D341Med (cell line): ENCODE measurements at places on chromosomes 6 and 20.

DNA sequence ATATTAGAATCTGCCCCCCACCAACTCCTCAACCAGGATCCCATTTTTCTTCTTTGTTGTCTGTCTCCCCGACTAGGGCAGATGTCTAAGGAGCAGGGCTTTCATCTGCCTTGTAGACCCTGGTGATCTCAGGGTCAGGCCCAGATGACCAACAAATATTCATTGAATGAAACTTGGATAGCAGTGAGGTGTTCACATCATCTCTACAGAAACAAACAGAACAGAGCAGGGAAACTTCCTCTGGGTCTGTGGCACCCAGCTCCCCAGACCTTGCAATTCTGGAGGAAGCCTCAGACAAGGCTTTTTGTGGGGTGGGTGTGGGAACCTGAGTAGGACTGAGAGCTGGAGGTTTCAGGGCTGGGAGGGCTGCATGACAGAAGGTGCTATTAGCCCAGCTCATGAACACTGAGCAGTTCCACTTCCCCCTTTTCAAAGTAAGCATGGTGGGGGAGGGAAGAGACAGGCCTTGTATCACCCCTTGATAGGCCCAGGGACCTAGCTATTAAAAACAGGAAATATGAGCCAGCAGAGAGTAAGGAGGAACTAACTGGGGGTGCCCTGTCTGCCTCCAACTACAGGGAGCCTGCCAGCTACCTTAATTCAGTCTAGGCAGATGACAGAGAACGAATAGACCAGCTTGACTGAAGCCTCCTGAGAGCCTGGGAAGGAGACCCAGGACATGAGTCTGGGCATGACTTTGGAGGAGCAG, 37.3 kb upstream of the TOP1 start:
- DNase-seq = no peak

GRCh38 chr20:19626896-19627295, 131.2 kb upstream of the RIN2 start:
- DNase-seq = no peak

- DNase-seq = no peak
These were observed 15.8 kb downstream of the KCNQ2 start for GRCh38 chr20:63456429-63457284.

GRCh38 chr20:49476016-49476355, 6.5 kb downstream of the KCNB1 start:
- no peak for DNase-seq

GRCh38 chr20:16432466-16433292, 140.6 kb downstream of the KIF16B start:
- DNase-seq = no peak

GRCh38 chr6:148398244-148398643, 55.6 kb downstream of the SASH1 start:
- no peak for DNase-seq

DNA sequence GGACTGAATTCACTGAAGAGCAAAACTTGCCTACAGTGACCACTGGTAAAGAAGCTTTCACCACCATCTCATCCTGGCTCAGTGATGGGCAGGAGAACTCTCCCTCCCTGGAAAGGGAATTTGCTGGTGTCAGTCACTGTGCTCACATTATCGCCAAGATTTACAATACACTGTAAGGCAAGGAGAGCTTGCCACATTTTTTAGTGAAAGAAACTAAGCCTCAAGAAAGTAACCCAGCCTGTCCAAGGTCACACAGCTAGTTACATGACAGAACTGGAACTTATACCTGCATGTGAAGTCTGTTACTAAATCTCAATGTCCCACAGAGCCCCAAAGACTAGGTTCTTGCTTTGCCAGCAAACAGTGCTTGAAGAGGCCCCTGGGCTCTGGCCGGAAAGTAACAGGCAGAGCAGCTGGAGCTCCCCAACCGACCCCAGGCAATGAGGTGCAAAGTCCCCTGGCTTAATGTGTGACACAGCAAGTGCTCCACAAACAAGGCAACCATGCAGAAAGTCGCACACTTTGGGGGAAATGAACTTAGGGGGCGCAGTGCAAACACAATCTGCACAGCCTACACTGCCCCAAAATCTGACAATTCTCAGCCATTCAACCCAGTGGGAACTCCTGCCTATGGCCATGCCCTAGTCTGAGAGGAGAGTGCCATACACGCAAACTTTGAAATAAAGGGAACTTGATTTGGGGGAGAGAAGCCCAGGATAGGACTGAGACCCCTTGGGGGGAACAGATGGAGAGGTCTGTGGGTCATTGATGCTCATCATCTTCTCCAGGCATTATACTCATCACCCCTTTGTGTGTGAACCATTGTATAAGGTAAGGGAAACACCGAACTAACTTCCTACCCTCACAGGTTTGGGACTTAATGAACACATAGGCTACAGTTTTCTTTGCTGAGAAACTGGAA, 1.9 kb downstream of the BCL2L1 start:
- no peak for DNase-seq

- no peak for DNase-seq
These were observed 22.7 kb upstream of the KIF25 start for GRCh38 chr6:167974640-167975344.

- DNase-seq = no peak
These were observed 1.6 kb downstream of the PPP1R16B start for GRCh38 chr20:38806855-38807655.

- DNase-seq = no peak
These were observed 44.6 kb upstream of the TBC1D7 start for GRCh38 chr6:13372688-13373487.

- no peak for DNase-seq
These were observed 537.2 kb downstream of the PKHD1 start for GRCh38 chr6:51550243-51550642.

- DNase-seq = peak; percentile 60
These were observed 58.2 kb upstream of the NKX2-2 start for GRCh38 chr20:21571841-21572690.

DNA sequence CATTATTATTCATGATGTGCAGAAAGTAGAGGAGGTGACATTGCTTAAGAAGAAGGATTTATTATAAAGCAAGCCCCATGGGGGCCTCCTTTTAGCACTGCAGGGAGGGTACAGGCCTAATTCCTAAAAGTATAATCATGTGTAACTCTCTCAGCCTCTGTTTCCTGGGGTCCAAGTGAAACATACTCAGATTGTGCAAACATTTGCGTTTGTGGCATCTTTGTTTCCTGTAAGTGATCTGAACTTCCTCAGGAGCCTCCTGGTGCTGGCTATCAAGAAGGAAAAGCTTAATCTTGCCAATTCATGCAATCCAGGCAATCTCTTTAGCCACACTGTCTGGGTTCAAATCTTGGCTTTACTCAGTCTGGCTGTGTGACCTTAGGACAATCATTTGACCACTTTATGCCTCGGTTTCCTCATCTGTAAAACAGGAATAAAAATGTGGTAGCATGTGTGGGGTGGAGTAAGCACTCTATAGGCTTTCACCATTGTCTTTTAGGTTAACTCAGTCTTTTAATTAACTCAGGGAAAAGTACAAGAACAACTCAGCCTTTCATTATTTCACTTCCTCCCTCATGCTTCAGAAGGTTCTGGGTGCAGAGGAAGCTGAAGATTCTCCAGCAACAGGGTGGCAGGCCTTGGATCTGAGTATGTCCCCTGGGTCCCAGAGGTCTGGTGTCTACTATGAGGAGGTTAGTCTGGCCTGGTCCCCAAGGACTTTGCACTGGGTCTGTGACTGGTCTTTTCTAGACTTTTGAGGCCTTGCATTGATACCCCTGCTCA, 831 bp upstream of the SIRPB2 start:
- no peak for DNase-seq

GRCh38 chr6:151166180-151166579, 73.6 kb upstream of the AKAP12 start:
- no peak for DNase-seq

- DNase-seq = no peak
These were observed 68.8 kb downstream of the CDS2 start for GRCh38 chr20:5195655-5196054.

DNA sequence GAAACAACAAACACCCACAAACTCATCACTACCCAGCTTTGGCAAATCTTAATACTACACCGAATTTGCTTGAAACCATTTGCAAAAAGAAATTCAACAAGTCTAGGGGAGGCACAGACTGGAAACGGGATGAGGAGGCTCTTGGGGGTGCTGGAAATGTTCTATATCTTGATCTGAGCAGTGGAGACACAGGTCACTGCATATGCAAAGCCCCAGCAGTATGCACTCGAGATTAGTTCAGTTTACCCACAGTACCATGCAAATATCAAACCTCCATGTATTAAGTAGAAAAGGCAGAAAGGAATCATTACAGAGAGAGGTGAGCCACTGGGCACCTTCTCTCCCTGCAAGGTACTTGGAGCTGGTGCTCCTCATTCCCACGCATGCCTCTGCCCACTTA, 75.9 kb downstream of the PREX1 start:
- DNase-seq = no peak

GRCh38 chr6:52568320-52568719, 8.5 kb downstream of the TRAM2 start:
- no peak for DNase-seq

GRCh38 chr6:137816133-137816579, 50.9 kb upstream of the TNFAIP3 start:
- no peak for DNase-seq
